ENCODE measurements at places on chromosomes 16 and 17. TPM values are rescaled to one million over a fixed set of nuclear protein-coding genes. Genes with fewer than 3 reads are reported as not detected.

DNA sequence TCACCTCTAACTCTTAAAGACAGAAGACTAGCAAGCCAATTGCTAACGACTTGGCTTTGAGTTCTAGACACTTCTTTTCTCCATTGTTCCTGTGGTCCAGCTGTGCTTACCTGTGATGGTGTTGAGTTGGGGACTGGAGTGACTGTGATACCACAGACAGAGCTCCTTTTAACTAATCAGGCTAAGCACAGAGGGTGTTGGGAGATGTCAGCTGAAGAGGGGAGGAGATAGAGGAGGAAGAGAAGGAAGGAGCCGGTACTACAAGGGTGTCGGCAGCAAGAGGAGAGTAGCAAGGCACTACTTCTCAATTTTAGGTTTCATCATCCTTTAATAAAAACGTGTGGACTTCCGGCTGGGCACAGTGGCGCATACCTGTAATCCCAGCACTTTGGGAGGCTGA is 5.1 kb upstream of the MYO1D start:
- no peak overlapping the region for H3K27ac ChIP-seq
- no peaks in the 10 kb centered on the region for H3K4me1 ChIP-seq

The KRT33A gene
- not detected for total RNA-seq

DNA sequence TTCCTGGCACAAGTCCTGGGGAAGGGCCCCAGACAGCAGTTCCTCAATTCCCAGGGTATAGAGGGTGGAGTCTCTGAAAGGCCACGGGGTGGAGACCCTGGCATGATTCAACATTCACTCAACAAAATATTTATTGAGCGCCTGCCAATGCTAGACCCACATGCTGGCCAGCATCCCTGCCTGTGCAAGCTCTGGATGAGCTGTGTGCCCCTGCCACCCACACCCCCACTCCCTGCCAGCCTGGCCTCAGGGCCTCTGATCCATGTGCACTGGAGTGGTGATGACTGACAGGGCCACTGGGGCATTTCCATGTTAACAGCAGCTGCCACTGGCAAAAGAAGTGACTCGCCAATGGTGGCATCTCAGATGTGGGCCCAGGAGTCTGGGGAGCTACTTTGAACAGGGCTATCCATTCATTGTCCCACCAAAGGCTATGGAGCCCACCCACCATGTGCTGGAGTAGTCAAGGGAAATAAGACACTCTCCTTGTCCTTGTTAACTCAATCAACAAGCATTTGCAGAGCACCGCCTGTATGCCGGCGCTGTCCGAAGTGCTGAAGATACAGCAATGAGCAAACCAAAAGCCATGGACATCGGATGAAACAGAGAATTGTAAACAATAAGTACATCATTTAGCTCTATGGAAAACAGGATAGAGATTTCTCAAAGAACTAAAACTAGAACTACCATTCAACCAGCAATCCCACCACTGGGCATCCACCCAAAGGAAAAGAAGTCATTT is 3.0 kb upstream of the PRSS22 start:
- DNase-seq: no peak
- H3K27ac ChIP-seq: no peak overlapping the region
- H3K27me3 ChIP-seq: no peaks in the 10 kb centered on the region
- H3K36me3 ChIP-seq: no peaks in the 10 kb centered on the region
- H3K4me1 ChIP-seq: peaks cover 28% of the 10 kb centered on the region

The KCNH4 gene
- total RNA-seq: not detected

The PRSS27 gene
- 2.1 TPM for total RNA-seq

GRCh38 chr16:3004781-3005284 is 7.9 kb upstream of the CLDN9 start:
- no peak overlapping the region for H3K4me3 ChIP-seq
- no peaks in the 10 kb centered on the region for H3K27me3 ChIP-seq
- no peaks in the 10 kb centered on the region for H3K36me3 ChIP-seq
- H3K4me1 ChIP-seq: peaks cover 52% of the 10 kb centered on the region
- H3K27ac ChIP-seq: peak overlapping the region; percentile 91
- DNase-seq: peak; percentile 80

DNA sequence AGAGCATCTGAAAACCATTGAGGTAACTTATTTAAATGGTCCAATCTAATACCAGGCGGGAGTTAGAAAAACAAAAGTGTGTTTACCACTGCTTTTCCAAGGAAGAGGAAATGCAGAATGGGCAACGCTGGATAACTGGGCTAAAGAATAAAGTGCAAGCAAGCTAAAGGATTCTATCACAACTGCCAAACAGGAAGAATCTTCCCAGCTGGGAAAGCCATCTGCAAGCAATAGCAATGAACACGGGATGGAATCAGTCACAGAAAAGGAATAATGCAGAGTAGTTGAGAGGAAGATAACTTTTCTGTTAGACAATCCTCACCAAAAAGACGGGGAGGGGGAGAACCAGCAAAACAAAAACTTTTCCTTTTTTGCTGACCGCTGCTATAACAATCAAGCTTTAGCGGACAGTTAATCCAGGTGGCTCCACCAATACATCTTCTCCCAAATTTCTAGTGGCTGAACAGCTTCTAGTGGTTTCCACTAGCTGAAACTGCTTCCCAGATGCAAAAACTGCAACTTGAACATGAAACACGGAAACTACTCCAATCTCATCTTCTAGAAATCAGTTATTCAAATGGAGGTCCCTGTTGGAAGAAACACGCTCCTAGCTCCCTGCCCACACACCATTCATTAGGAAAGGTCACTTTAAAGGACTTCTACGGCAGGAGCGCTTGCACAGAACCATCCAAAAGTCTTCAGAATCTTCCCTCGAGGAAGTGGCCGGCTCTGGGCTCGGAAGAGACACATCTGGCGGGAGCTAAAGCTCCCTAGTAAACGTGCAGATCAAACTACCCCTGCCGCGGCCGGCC is 929 bp downstream of the TMEM11 start:
- no peaks in the 10 kb centered on the region for H3K27me3 ChIP-seq
- no peaks in the 10 kb centered on the region for H3K36me3 ChIP-seq
- H3K4me3 ChIP-seq: peak overlapping the region; percentile 98
- H3K27ac ChIP-seq: peak overlapping the region; percentile 87

The HSD17B2 gene
- total RNA-seq: 24.1 TPM

The ADAM11 gene
- under 0.01 TPM for total RNA-seq
